Hepatocyte (in vitro differentiated cells): ENCODE measurements at places on chromosomes 6 and 20. TPM values are rescaled to one million over a fixed set of nuclear protein-coding genes. Genes with fewer than 3 reads are reported as not detected.

The OR2J3 gene
- polyA plus RNA-seq: not detected in 2 replicates

The LBP gene
- polyA plus RNA-seq: 43.0 and 57.2 TPM in 2 replicates

The BPIFB1 gene
- polyA plus RNA-seq: 0.32 and 0.85 TPM in 2 replicates

The TCF21 gene
- polyA plus RNA-seq: 8.2 and 8.6 TPM in 2 replicates

The ATP6V1G2 gene
- 0.73 TPM in 1 of 2 replicates, not detected in the other for polyA plus RNA-seq

The MYCT1 gene
- polyA plus RNA-seq: 0.05 and 0.72 TPM in 2 replicates

The PRPF6 gene
- polyA plus RNA-seq: 37.3 and 43.1 TPM in 2 replicates

The PROKR2 gene
- polyA plus RNA-seq: not detected in 2 replicates

The TTK gene
- 3.1 and 4.0 TPM in 2 replicates for polyA plus RNA-seq

The GPX6 gene
- polyA plus RNA-seq: 0.41 TPM in 1 of 2 replicates, not detected in the other

The EYS gene
- polyA plus RNA-seq: 0.68 and 0.80 TPM in 2 replicates

The NRN1 gene
- polyA plus RNA-seq: not detected in 2 replicates

The SMOC2 gene
- 77.6 and 88.7 TPM in 2 replicates for polyA plus RNA-seq

The MOXD1 gene
- polyA plus RNA-seq: 9.0 and 11.7 TPM in 2 replicates

The MATN4 gene
- polyA plus RNA-seq: 0.50 TPM in 1 of 2 replicates, not detected in the other

The TREM2 gene
- 2.2 and 4.4 TPM in 2 replicates for polyA plus RNA-seq

The PAX1 gene
- not detected in 2 replicates for polyA plus RNA-seq

The NKX2-2 gene
- polyA plus RNA-seq: not detected in 2 replicates

The TUBB2B gene
- 31.2 and 36.4 TPM in 2 replicates for polyA plus RNA-seq

The ULBP3 gene
- 2.6 and 4.3 TPM in 2 replicates for polyA plus RNA-seq

The SLC17A3 gene
- 0.43 and 0.57 TPM in 2 replicates for polyA plus RNA-seq

The PABPC1L gene
- polyA plus RNA-seq: 15.6 and 29.6 TPM in 2 replicates

The SCRT2 gene
- polyA plus RNA-seq: not detected in 2 replicates

The CST7 gene
- polyA plus RNA-seq: not detected in 2 replicates

The MYLK4 gene
- 0.29 and 0.36 TPM in 2 replicates for polyA plus RNA-seq

The SIRPG gene
- polyA plus RNA-seq: not detected in 2 replicates

The DLK2 gene
- 1.8 and 2.1 TPM in 2 replicates for polyA plus RNA-seq

The CEP43 gene
- polyA plus RNA-seq: 17.1 and 20.5 TPM in 2 replicates

The SYTL3 gene
- 1.5 and 3.1 TPM in 2 replicates for polyA plus RNA-seq

The AIG1 gene
- 75.8 and 92.8 TPM in 2 replicates for polyA plus RNA-seq

The SLC24A3 gene
- 0.48 and 1.3 TPM in 2 replicates for polyA plus RNA-seq

The TMEM217 gene
- polyA plus RNA-seq: 2.1 and 4.8 TPM in 2 replicates

The RNF114 gene
- 64.8 and 65.8 TPM in 2 replicates for polyA plus RNA-seq

The DDX39B gene
- polyA plus RNA-seq: 210 and 238 TPM in 2 replicates

The ADGRF5 gene
- 0.70 and 1.0 TPM in 2 replicates for polyA plus RNA-seq

The BMP6 gene
- polyA plus RNA-seq: 3.5 and 4.0 TPM in 2 replicates

The PCSK2 gene
- 2.0 and 3.8 TPM in 2 replicates for polyA plus RNA-seq

The ERMARD gene
- 22.7 and 25.5 TPM in 2 replicates for polyA plus RNA-seq

The OLIG3 gene
- polyA plus RNA-seq: not detected in 2 replicates
